ENCODE measurements at places on chromosomes 7 and 10.

DNA sequence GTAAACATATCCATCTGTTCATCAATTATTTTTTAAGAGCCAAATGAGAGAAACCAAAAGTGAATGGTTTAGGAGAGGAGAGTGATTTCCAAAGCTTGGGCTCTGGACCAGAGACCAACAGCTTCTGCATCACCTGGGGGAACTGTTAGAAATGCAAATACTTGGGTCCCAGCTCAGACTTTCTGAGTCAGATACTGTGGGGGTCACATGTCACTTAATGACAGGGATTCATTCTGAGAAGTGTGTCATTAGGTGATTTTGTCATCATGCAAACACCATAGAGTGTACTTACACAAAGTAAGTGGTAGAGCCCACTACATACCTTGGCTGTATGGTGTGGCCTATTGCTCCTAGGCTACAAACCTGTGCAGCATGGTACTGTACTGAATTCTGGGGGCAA lies 128.5 kb upstream of the PRR15 start:
- H3K27me3 ChIP-seq: no peaks in the 10 kb centered on the region
- DNase-seq: no peak
- H3K4me1 ChIP-seq: no peaks in the 10 kb centered on the region
- H3K36me3 ChIP-seq: no peaks in the 10 kb centered on the region

- H3K27me3 ChIP-seq: no peaks in the 10 kb centered on the region
- H3K4me3 ChIP-seq: no peak overlapping the region
- no peak for DNase-seq
- no peaks in the 10 kb centered on the region for H3K36me3 ChIP-seq
- peaks cover 5% of the 10 kb centered on the region for H3K4me1 ChIP-seq
- H3K27ac ChIP-seq: no peak overlapping the region
These were observed 26.2 kb downstream of the TASOR2 start for GRCh38 chr10:5710859-5711258.

GRCh38 chr10:11677480-11677879 lies 64.7 kb upstream of the ECHDC3 start:
- H3K4me1 ChIP-seq: no peaks in the 10 kb centered on the region
- H3K36me3 ChIP-seq: no peaks in the 10 kb centered on the region
- no peak overlapping the region for H3K27ac ChIP-seq
- no peak for DNase-seq

- no peaks in the 10 kb centered on the region for H3K36me3 ChIP-seq
- no peak for DNase-seq
- no peaks in the 10 kb centered on the region for H3K4me1 ChIP-seq
- H3K27ac ChIP-seq: no peak overlapping the region
These were observed 13.7 kb downstream of the ITGB8 start for GRCh38 chr7:20344396-20344795.

GRCh38 chr7:46839651-46840050 lies 742.3 kb downstream of the TNS3 start:
- no peaks in the 10 kb centered on the region for H3K36me3 ChIP-seq
- no peaks in the 10 kb centered on the region for H3K4me1 ChIP-seq
- H3K4me3 ChIP-seq: no peak overlapping the region
- H3K27me3 ChIP-seq: no peaks in the 10 kb centered on the region
- peak overlapping the region; percentile 66 for H3K27ac ChIP-seq

DNA sequence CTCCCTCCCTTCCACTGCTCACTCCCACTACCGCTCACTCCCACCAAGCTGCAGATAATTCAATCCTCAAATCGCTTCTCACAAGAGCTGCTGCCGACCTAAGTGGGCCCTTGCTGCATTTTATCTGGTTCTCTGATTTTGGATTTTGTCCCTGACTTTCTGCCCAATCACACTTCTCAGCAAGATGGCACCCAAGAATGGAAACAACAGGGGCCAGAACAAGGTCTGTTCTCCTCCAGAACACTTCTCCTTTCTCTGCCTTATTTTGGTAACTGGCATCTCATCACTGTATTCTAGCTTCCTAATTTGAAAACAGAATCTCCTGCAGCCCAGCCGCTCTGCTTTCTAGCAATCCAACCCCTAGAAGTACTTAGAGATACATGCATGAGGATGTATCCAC lies 172.8 kb downstream of the GRID1 start:
- H3K27ac ChIP-seq: no peak overlapping the region
- DNase-seq: peak; percentile 5
- no peaks in the 10 kb centered on the region for H3K27me3 ChIP-seq
- no peaks in the 10 kb centered on the region for H3K4me1 ChIP-seq

Data from tibial artery (tissue), 4 donors.